Ovary (tissue), 10 donors: ENCODE measurements at places on chromosomes 6 and 20. TPM values are rescaled to one million over a fixed set of nuclear protein-coding genes. Genes with fewer than 3 reads are reported as not detected.
A peak's percentile ranks its signal among the peaks of the same experiment; 100 is the strongest.

DNA sequence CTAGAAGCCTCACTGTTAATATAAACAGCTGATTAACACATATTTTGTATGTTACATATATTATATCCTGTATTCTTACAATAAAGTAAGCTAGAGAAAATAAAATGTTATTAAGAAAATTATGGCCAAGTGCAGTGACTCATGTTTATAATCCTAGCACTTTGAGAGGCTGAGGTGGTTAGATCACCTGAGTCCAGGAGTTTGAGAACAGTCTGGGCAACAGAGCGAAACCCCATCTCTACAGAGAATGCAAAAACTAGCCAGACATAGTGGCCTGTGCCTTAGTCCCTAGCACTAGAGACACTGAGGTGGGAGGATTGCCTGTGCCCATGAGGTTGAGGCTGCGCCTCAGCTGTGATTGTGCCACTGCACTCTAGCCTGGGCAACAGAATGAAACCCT lies 81.9 kb downstream of the NCOA3 start:
- H3K27me3 ChIP-seq = no peaks in the 10 kb centered on the region
- no peaks in the 10 kb centered on the region for H3K36me3 ChIP-seq
- DNase-seq = no peak
- H3K4me3 ChIP-seq = no peak overlapping the region
- H3K27ac ChIP-seq = no peak overlapping the region
- H3K4me1 ChIP-seq = peaks cover 9% of the 10 kb centered on the region

DNA sequence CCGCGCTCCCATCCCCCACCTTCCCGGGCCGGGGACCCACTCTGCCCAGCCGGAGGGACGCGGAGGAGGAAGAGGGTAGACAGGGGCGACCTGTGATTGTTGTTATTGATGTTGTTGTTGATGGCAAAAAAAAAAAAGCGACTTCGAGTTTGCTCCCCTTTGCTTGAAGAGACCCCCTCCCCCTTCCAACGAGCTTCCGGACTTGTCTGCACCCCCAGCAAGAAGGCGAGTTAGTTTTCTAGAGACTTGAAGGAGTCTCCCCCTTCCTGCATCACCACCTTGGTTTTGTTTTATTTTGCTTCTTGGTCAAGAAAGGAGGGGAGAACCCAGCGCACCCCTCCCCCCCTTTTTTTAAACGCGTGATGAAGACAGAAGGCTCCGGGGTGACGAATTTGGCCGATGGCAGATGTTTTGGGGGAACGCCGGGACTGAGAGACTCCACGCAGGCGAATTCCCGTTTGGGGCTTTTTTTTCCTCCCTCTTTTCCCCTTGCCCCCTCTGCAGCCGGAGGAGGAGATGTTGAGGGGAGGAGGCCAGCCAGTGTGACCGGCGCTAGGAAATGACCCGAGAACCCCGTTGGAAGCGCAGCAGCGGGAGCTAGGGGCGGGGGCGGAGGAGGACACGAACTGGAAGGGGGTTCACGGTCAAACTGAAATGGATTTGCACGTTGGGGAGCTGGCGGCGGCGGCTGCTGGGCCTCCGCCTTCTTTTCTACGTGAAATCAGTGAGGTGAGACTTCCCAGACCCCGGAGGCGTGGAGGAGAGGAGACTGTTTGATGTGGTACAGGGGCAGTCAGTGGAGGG lies 2.8 kb downstream of the SOX4 start:
- H3K4me1 ChIP-seq = peaks cover 5% of the 10 kb centered on the region
- peak; percentile 67 for DNase-seq
- H3K4me3 ChIP-seq = peak overlapping the region; percentile 85
- no peaks in the 10 kb centered on the region for H3K27me3 ChIP-seq
- no peaks in the 10 kb centered on the region for H3K36me3 ChIP-seq
- H3K27ac ChIP-seq = peak overlapping the region; percentile 83

- H3K27me3 ChIP-seq = no peaks in the 10 kb centered on the region
- no peak for DNase-seq
- H3K4me3 ChIP-seq = no peak overlapping the region
- no peaks in the 10 kb centered on the region for H3K36me3 ChIP-seq
Observed at GRCh38 chr6:140537834-140538705, 1163.6 kb upstream of the CITED2 start.

DNA sequence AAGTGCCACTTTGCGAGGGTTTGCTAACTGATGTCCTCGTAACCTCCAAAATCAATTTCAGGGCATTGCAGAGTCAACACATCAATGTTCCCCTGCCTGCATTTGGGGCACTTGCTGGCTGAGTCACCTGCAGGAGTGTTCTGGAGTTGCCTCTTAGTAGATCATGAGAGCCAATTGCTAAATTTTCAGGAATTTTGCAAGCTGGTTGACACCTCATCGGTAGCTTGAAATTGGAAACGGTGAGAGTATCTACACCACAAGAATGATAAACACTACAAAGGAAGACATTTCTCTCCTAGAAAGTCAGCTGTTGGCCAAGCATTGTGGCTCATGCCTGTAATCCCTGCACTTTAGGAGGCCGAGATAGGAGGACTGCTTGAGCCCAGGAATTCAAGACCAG lies 10.8 kb upstream of the BFSP1 start:
- H3K27me3 ChIP-seq = no peaks in the 10 kb centered on the region
- no peak for DNase-seq
- H3K27ac ChIP-seq = no peak overlapping the region
- no peak overlapping the region for H3K4me3 ChIP-seq

Gene POPDC3
- total RNA-seq = not detected

Gene CLVS2
- not detected for total RNA-seq

GRCh38 chr6:18978337-18979128 lies 591.4 kb downstream of the RNF144B start:
- DNase-seq = no peak
- no peaks in the 10 kb centered on the region for H3K4me1 ChIP-seq
- no peaks in the 10 kb centered on the region for H3K27me3 ChIP-seq
- H3K27ac ChIP-seq = no peak overlapping the region

Gene OR2J1
- not detected for total RNA-seq

Gene HLA-DQB2
- total RNA-seq = 3.7 TPM

- no peaks in the 10 kb centered on the region for H3K27me3 ChIP-seq
- DNase-seq = no peak
- no peaks in the 10 kb centered on the region for H3K36me3 ChIP-seq
- H3K4me3 ChIP-seq = peak overlapping the region; percentile 98
- H3K4me1 ChIP-seq = peaks cover 3% of the 10 kb centered on the region
- peak overlapping the region; percentile 4 for H3K27ac ChIP-seq
Observed at GRCh38 chr6:131061041-131061750, 1.8 kb downstream of the EPB41L2 start.

GRCh38 chr6:64520050-64520449 lies 884.4 kb downstream of the PHF3 start:
- H3K4me1 ChIP-seq = no peaks in the 10 kb centered on the region
- no peaks in the 10 kb centered on the region for H3K36me3 ChIP-seq
- H3K27me3 ChIP-seq = no peaks in the 10 kb centered on the region
- no peak overlapping the region for H3K4me3 ChIP-seq
